ENCODE measurements at places on chromosomes 4 and X.

- no peak for DNase-seq
These were observed 7.4 kb upstream of the FGF13 start for GRCh38 chrX:138718941-138719340.

GRCh38 chr4:105369988-105370387, 103.9 kb downstream of the PPA2 start:
- no peak for DNase-seq

DNA sequence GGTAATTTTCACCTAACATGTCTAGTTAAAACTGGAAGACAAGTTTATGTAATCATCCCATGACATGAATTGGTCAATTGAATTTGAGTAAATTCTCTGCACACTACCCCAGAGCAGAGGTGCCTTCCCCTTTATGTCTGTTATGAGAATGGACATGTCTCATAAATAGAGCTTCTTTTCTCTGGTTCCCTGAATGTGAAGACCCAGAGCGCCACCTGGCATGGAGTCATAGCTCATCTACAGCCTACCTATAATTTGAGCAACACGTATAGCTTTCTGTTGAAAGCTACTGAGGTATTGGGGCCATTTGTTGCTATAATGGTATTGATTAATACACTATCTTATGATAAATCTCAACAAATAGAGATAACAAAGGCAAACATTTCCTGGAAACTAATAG, 626.5 kb upstream of the GALNTL6 start:
- DNase-seq, result no peak

- no peak for DNase-seq
These were observed 45.7 kb upstream of the SLC34A2 start for GRCh38 chr4:25609976-25610375.

- DNase-seq, result no peak
These were observed at the start of gene NUDT10 for GRCh38 chrX:51332188-51332942. Gene NUDT10, plus strand, starts transcription at chrX:51332822. Its CDS starts 144 bp downstream, at chrX:51332966.

DNA sequence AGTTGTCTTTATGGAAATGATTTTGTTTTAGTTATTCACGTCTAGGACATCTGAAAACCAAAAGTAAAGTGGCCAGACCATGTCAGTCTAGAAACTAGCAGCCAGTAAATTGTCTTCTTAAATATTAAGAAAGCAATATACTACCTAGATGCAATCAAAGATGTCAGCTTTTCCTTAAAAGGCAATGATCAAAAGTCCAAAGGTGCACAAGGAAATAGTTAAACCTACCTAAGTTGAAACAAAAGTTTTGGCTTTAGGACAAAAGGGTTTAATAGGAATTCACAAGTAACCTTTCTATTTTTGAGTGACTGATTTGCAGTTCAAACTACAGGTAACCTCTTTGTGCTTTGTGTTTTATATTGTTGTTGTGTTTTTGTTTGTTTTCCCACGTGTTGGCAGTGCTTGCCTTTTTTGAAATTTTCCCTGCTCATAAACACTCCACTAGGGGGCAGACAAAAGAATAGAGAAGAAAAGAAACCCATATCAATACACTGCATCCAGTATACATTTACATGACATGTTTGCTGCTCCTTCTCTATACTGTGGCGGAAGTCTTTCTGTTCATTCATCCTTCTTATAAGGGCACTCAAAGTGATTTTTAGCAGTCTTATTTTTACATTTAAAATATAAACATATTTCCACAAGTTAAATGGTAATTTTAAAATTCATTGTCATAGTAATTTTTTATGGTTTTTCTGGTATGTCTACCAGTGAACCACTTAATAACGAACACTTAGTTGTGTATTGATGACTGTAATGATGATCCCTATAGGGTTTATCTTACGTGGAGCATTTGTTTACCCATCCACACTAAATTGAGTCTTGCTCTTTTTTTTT, 62.7 kb downstream of the GAB1 start:
- no peak for DNase-seq

DNA sequence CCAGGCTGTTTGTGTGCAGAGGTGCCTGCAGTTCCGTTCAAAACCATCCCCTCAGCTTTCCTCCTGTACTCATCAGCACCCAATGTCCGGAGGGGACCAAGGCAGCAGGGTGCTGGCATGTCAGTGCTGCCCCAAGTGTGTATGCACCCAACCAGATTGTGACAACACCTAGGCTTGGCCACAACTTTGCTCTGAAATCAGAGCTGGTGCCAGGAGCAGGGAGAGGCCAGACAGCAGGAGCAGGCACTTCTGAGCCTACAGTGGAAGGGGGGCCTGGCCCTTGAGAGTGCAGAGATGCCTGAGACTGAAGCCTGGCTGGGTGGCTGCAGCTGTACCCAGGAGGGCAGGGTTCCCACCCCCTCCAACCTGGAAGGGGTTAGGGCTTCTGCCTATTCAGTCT, 56.5 kb upstream of the RASGEF1B start:
- DNase-seq, result no peak

DNA sequence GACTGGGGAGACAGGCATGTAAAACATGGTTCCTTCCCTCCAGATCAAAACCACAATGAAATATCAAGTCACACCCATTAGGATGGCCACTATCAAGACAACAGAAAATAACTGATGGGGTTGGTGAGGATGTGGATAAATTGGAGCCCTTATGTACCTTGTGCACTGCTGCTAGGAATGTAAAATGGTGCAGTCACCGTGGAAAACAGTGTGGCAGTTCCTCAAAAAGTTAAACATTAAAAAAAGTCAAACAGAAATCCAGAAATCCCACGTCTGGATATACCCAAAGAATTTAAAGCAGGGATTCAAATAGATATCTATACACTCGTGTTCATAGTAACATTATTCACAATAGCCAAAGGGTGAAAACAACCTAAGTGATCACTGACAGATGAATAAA, 35.2 kb upstream of the MSX1 start:
- no peak for DNase-seq

DNA sequence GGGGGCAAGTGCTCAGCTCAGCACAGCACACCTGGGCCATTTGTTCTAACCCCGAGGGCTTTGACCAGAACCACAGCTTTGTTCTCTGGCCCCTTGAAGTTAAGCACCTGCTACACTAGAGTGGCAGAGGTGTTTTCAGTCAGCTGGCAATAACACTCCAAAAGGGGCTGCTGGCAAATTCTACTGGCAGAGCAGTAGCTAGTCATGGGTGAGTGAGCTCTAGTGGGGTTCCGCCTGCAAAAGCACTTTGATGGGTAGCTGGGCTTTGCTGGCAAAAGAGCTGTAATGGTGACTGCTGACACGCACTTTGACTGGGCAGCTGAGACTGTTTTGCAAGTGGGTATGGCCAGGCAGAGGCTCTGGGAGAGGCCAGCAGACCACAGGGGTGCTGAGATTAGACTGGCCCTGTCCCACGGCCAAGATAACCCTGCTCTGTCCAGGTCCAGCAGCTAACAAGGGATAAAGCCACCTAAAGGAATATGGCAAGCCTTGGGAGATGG, 65.2 kb upstream of the TENT5D start:
- no peak for DNase-seq

DNA sequence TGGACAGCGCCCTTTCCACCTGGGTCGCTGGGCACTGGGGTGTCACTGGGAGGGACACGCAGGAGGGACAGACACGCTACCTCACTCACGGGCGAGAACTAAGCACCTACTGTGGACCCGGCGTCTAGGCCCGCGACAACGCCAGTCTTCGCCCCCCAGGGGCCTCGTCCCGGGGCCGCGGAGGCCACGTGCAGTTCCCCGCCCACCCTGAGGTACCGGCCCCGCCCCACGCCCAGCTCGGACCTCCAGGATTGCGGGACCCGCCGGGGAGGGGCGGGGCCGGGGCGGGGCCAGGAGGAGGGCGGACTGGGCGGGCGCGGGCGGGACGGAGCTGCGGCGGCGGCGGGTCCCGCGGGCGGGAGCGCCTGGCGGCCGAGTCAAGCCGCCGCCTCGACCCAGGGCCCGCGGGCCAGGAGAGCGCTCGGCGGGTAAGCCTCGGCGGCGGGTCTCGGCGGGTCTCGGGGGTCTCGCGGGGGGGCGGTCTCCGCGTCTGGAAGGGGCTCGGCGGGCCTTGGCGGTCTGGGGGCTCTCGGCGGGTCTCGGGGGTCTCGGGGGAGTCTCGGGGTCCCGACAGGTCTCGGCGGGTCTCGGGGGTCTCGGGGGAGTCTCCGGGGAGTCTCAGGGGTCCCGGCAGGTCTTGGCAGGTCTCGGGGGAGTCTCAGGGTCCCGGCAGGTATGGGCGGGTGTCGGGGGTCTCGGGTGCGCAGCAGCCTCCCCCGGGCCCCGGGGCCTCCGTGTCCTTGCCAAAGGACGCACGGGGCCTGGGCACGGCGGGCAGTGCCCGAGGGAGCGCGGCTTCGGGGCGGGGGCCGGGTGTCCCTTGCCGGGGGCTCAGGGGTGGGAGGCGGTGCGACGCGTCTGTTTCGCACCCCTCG, at the start of gene SH3BP2:
Gene SH3BP2, plus strand, starts transcription at position 375 of the 875 bp plus-strand sequence. CDS start 27,533 bp downstream, outside the sequence.
- no peak for DNase-seq

DNA sequence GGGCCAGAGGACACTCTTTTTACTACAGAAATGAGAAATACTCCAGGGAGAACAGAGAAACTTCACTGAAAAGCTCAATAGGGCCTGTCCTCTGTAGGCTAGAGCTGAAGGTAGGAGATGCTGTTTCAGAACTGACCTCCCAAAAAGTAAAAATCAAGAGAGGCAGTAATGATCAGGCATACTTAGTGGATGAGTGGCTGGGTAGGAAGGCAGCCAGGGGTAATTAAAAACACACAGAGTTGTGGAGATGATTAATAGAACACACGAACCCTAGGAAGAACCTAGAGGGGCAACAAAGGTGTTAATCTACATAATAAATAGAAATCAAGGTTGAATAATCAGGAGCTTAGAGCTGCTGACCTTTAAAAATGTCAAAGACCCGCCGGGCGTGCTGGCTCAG, 582.4 kb upstream of the ADGRL3 start:
- no peak for DNase-seq

GRCh38 chr4:105934386-105934785, 39.1 kb downstream of the NPNT start:
- no peak for DNase-seq

GRCh38 chrX:40285876-40286275, 188.1 kb upstream of the BCOR start:
- DNase-seq, result no peak

DNA sequence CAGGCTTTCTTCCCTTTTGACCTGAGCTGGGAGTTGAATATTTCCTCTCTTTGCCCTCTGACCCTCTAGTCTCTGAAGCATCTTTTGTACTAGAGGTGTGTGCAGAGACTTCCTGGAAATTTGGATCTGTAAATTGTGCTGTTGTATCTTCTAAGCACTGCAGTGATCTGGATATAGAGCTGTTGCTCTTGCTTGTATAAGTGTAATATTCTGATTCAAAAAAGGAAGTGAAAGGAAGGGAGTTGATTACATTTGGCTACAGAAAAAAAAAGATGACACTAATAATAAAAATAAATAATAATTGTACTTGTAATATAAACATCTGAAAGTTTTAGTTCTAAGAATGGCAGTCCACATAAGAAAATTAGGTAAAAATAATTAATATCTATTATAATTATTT, 33.0 kb downstream of the FRG1 start:
- DNase-seq, result no peak

DNA sequence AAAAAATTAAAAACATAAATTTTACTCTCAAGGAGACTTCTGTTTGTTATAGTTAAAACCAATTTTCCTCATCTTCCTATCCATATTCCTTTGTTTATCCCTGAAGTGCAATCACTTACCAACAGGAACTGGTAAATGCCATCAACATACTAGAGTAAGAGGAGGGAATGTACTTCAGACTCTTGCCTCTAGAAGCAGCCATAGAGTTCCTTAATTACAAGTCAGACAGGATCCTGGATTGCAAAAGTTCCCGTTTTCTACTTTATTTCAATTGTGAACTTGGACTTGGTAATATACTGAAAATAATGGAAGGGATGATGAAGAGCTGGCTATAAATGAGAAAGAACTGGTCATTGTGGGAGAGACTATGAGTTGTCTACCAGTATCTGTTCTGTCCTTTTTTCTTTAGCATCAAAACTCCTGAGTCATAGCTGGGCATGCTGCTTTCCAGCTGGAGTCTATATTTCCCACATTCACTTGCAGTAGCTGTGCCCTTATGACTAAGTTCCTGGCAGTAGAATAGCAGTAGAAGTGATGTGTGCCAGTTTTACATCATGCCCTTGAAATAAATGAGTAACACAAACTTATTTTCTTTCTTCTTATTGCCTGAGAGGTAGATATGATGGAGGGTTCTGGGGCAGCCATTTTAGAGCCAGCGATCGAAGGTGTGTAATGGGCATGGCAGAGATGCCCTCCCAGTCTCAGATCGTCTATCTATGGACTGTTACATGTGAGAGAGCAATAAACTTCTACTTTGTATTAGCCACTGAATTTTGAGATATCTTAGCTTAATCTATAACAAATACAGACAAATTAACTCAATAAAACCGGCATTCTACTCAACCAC, 26.8 kb upstream of the SPARCL1 start:
- DNase-seq, result peak; percentile 61

DNA sequence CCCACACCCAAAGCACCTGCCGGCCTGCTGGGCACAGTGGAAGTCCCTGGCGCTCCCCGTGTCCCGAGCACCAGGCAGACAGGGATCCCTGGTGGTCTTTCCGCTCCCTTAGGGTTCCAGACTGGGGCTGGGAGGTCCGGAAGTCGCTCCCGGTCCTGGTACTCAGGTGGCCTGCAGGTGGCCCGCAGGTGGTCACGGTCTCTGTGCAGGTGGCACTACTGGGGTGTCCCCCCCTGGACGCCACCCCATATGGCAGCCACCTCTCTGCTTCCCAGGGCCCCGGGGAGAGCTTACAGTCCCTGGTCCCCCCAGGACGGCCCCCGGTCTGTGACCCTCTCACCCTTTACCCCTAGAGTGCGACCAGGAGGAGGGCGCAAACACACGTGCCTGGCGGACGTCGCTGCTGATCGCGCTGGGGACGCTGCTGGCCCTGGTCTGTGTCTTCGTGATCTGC, 13.6 kb downstream of the SLC25A6 start:
- no peak for DNase-seq

- DNase-seq, result peak; percentile 66
These were observed 106.3 kb upstream of the MID1 start for GRCh38 chrX:10726647-10727046.

Measured in AG09309 (cell line).